ENCODE measurements at places on chromosomes 2 and 18.

DNA sequence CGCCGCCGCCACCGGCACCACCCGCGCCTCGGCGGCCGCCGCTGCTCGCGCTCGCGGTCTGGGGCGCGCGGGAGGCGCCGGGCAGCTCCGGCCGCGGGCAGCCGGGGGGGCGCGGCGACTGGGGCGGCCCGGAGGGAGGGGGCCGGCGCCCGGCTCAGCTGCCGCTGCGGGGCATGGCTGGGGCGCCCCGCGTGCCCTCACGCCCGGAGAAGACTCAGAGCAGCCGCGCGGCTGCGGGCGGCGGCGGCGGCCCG, 295 bp downstream of the GAREM1 start:
- no peak for DNase-seq

GRCh38 chr2:197304556-197305011, 6.0 kb downstream of the ANKRD44 start:
- no peak for DNase-seq

DNA sequence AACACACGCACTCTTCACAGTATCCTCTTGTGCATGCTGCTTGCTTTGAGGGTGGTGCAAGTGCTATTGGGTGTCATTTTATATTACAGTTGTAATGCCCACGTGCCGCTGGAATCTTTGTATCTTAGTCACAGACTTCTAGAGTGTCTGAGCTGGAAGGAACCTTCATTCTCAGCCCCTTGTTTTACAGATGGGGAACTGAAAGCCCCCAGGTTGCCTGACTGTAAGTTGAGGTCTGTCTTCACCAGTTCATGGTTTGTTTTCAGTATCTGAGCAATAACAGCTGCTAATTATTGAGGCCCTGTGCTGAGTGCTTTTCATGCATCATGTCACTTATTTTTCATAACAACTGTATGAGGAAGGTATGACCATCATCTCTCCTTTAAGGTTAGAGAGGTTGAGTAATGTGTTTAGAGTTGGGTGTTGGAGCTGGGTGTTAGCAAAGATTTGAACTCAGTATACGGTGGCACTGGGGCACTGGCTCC, 77.0 kb downstream of the PRKCE start:
- no peak for DNase-seq

DNA sequence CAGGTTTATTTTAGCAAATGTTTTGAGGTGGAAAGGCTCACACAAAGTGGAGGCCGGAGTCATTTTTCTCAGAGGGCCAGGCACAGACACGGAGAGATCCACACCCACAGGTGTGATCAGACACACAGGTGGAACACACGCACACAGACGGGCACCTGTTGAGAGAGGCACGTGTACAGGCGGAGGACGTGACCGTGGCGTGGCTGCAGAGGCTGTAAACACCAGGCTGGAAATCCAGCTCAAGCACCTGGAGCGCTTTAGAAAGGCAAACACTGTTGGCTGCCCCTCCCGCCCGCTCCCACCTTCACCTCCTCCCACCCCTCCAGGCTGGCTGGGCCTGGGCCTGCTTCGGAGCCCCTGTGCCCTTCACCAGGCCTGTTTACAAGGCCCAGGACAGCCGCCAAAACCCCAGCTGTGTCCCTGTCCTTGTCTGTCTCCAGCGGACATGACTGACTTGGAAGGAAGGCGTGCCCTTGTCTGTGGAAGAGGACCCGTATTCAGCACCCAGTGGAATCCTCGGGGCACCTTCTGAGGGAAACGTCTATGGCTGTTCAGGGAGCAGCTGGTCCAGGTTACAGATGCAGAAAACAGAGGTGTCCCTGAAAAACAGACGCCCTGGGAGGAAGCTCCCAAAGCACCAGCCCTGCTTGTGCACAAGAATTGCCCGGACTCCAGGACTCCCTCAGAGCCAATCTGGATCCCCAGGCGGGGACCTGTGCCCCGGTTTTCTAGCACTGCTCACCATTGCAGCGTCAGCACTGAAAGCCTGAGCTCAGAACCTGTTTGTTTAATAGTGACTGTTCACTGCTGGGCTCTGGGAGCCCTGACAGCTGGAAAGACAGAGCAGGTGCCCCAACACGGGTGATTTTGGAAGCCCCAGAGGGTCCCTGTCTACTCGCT, 134.3 kb upstream of the HAAO start:
- DNase-seq = no peak

DNA sequence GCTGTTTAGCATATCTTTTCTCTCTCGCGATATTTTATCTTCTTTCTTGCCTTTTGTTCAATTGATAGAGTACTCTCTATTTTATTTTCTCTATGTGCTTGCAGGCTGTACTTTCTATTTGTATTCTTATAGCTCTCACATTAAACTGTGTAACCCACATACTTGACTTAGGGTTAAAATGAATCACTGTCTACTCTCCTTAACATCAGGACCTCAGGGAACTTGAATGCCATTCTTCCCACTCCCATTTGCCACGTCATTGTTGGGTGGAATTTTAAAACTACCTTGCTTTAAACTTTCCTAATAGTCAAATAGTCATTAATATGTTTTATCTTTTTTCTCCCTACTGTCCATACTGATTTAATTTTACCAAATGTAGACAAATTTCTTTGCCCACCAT, 269.7 kb downstream of the ALPK2 start:
- peak; percentile 16 for DNase-seq

- peak; percentile 43 for DNase-seq
These were observed 76.6 kb upstream of the BZW1 start for GRCh38 chr2:200735061-200735460.

DNA sequence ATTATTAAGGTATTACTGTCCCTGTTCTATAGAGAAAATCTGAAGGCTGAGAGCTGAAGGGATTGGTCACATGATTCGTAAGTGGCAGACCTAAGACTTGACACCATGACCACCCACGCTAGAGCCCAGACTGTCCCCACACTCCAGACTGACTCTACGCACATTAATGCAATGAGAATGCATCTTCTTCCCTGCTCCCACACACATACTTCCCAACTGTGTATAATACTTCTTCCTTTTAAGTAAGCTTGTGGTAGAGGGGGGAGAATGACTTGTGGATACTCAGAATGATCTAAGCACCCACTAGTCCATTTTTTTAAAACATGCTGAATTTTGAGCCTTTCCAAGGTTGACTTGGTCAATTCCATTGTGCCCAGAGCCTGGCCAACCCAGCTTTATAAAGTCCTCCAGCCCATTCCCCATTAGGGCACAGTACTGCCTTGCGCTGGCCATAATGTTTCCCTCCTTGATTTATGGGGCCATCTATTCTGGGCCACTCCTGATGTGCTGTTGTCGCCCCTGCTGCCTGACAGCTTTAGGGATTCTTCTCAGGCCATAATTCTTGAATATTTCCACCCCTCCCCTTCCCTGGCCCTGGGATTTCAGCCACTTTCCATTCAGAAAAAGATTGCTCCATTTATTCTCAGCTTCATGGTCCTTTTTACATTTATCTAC, 28.7 kb downstream of the ALK start:
- DNase-seq = no peak

GRCh38 chr18:9410515-9410914, 64.8 kb upstream of the RALBP1 start:
- no peak for DNase-seq

DNA sequence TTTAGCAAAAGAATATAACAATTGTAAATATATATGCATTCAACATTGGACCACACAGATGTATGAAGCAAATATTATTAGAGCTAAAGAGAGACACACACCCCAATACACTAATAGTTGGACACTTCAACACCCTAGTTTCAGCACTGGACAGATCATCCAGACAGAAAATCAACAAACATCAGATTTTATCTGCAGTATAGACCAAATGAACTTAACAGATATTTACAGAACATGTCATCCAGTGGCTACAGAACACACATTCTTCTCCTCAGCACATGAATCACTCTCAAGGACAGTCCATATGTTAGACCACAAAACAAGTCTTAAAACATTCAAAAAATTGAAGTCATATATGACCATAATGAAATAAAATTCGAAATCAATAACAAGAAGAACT, 22.1 kb upstream of the EVA1A start:
- no peak for DNase-seq
